Esophagus squamous epithelium (tissue), 5 donors: ENCODE measurements at places on chromosomes 6 and 20.

DNA sequence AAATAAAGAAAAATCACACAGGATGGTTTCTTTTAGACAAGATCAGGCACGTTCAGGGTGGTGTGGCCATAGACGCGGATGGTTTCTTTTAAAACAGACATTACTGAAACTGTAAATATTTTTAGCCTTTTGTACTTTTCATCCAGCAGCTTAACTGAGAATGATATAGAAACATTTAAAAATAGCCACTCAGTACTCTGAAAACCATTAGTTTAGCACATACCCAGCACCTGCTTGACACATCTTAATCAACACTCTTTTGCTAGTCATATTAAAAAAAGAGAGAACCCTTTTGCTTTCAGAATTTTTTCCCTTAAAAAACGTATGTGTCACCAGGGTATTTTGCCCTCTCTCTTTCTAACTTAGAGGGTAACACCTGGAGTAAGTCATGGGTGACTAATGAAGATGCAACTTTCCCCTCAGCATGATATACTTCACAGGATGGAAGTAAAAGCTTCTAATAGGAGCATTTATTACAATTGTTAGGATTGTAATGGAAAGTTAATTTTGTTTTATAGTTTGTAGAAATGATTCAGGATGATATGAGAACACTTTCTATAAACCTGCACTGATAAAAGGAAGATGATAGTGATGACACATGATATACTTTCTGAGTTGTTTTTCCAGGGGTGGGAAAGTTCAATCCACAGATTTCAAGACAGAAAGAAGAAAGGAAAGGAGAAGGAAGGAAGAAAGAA, 45.2 kb downstream of the BACH2 start:
- no peaks in the 10 kb centered on the region for H3K27me3 ChIP-seq
- H3K4me1 ChIP-seq: peaks cover 19% of the 10 kb centered on the region
- no peak for DNase-seq
- H3K27ac ChIP-seq: no peak overlapping the region

DNA sequence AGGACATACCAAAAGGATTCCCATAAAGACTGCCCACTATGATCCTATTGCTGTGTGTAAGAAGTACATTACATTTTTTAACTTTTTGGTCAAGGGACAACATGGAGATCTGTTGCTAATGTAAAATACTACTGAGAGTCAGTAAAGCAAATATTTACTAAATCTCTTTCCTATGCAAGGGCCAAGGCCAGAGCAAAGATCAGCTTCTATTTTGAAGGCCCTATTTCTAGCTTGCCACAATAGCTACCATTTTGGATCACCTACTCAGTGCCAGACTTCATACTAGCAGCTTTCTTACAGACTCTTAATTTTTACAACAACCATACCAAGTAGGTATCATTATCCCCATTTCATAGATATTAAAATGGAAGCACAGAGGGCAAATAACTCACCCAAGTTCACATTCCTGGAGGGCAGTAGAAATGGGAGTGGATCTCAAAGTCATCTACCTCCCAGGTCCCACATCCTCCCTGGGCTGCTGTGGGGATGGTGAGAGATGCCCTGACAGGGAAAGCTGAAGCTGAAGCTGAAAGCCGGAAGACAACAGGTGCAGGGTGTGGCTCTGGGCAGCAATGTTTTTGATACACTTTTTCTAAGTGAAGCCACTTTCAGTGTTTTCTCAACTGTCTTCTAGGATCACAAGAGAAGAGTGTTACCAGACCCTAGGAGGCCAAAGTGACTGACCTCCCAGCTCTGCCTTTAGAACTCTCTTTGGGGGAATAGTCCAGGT, 321.2 kb downstream of the UBE3D start:
- H3K4me3 ChIP-seq: no peak overlapping the region
- DNase-seq: no peak
- no peaks in the 10 kb centered on the region for H3K4me1 ChIP-seq
- no peak overlapping the region for H3K27ac ChIP-seq
- no peaks in the 10 kb centered on the region for H3K27me3 ChIP-seq

DNA sequence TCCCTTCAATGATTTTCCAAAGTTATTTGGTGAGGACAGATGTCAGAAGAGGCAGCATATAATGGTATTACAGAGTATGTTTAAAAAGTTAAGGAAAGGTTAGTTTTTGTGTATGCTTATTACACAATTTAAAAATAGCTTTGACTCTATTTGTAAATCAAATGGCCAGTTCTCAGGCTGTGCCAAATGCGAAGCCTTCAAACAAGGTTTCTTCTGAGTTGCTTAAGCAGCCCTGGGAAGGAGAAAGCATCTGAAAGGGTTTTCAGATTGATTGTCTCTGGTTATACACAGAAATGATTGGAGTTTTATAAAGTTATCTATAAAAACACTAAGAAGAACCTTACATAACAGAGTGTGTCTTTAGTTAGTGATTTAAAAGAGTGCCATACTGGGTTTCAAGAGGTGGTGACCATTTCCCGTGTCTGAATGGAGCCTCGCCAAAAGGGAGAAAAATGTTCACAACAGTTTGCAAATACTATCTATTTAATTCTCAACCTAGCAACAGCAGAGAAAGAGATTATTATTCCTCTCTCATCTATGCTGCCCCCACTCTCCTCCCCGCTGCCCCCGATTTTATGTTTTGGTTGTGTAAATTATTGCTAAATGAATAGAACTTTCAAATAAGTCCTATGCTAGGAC, 16.7 kb downstream of the CD109 start:
- peak overlapping the region; percentile 27 for H3K27ac ChIP-seq
- no peaks in the 10 kb centered on the region for H3K27me3 ChIP-seq
- no peak overlapping the region for H3K4me3 ChIP-seq

GRCh38 chr6:34906826-34907225, 17.8 kb downstream of the ANKS1A start:
- H3K4me3 ChIP-seq: no peak overlapping the region
- H3K27me3 ChIP-seq: no peaks in the 10 kb centered on the region
- no peak overlapping the region for H3K27ac ChIP-seq
- DNase-seq: no peak
- no peaks in the 10 kb centered on the region for H3K36me3 ChIP-seq
- peaks cover 5% of the 10 kb centered on the region for H3K4me1 ChIP-seq

DNA sequence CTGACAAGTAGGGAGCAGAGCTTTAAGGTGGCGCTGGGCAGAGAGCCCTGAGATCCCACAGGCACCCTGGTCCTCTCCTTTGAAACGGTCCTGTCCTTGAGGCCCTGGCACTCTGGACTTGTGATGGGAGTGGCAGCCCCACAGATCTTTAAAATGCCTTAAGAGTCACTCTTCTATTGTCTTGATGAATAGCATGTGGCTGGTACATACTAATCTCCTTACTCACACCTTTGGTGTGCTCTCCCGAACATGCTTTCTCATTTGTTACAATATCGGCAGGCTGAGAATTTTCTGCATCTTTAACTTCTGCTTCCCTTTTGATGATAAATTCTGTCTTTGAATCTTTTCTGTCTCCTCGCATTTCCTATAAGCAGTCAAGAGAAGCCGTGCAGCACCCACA, 333.8 kb downstream of the TFAP2A start:
- no peaks in the 10 kb centered on the region for H3K36me3 ChIP-seq
- H3K27me3 ChIP-seq: no peaks in the 10 kb centered on the region
- H3K27ac ChIP-seq: no peak overlapping the region
- H3K4me1 ChIP-seq: no peaks in the 10 kb centered on the region
- DNase-seq: no peak

- DNase-seq: no peak
- H3K27ac ChIP-seq: peak overlapping the region; percentile 96
- no peaks in the 10 kb centered on the region for H3K4me1 ChIP-seq
- H3K27me3 ChIP-seq: no peaks in the 10 kb centered on the region
- H3K4me3 ChIP-seq: peak overlapping the region; percentile 87
- no peaks in the 10 kb centered on the region for H3K36me3 ChIP-seq
These were observed 131.6 kb downstream of the OGFRL1 start for GRCh38 chr6:71420095-71420692.

GRCh38 chr6:37347670-37348111, 6.1 kb upstream of the RNF8 start:
- no peaks in the 10 kb centered on the region for H3K36me3 ChIP-seq
- no peak overlapping the region for H3K4me3 ChIP-seq
- peak overlapping the region; percentile 25 for H3K27ac ChIP-seq
- no peak for DNase-seq
- H3K27me3 ChIP-seq: no peaks in the 10 kb centered on the region

DNA sequence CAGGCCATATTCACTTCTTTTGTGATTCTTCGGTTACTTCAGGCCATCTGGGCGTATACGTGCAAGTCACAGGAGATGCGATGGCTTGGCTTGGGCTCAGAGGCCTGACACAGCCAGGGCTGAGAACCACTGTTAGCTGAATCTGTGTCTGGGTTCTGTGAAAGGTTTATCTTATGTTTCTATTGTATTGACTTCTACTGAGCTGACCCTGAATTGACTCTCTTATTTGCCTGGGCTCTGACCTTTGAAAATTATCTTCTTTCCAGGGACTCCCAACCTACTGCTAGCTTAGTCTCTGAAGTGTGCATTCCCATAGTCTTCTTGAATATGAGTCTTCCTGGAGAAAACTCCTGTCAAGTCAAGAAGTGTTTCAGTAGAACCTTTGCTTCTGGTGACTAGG, 226.4 kb upstream of the SOX4 start:
- no peaks in the 10 kb centered on the region for H3K27me3 ChIP-seq
- DNase-seq: no peak
- H3K36me3 ChIP-seq: no peaks in the 10 kb centered on the region
- H3K27ac ChIP-seq: no peak overlapping the region

DNA sequence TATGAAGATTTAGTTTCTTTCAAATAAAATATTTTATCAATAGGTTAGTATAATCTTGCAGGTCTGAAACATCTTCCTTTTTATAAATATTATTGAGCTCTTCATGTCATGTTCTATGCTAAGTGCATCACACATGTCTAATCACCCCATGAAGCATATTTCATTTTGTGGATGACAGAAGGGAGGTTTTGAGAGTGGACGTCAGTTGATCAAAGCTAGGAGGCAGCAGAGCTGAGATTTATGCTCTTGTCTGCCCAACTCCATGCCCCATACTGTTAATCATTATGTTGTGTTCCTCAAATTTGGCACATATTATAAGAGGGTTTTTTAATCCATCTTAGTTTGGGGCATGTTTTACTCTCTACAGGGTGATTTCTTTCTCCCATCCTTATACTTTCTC, 22.7 kb downstream of the DSE start:
- no peak overlapping the region for H3K4me3 ChIP-seq
- H3K36me3 ChIP-seq: no peaks in the 10 kb centered on the region
- no peaks in the 10 kb centered on the region for H3K27me3 ChIP-seq
- no peak overlapping the region for H3K27ac ChIP-seq
- no peak for DNase-seq

GRCh38 chr20:35088231-35089145, 4.1 kb downstream of the TRPC4AP start:
- DNase-seq: no peak
- peaks cover 63% of the 10 kb centered on the region for H3K4me1 ChIP-seq
- H3K27me3 ChIP-seq: no peaks in the 10 kb centered on the region
- no peaks in the 10 kb centered on the region for H3K36me3 ChIP-seq

- no peak overlapping the region for H3K27ac ChIP-seq
- DNase-seq: no peak
- no peak overlapping the region for H3K4me3 ChIP-seq
- H3K36me3 ChIP-seq: no peaks in the 10 kb centered on the region
- no peaks in the 10 kb centered on the region for H3K4me1 ChIP-seq
- no peaks in the 10 kb centered on the region for H3K27me3 ChIP-seq
These were observed 33.2 kb upstream of the TASP1 start for GRCh38 chr20:13671916-13672378.

- peaks cover 46% of the 10 kb centered on the region for H3K27me3 ChIP-seq
- H3K4me1 ChIP-seq: peaks cover 45% of the 10 kb centered on the region
- no peak overlapping the region for H3K4me3 ChIP-seq
- DNase-seq: no peak
- H3K27ac ChIP-seq: peak overlapping the region; percentile 40
These were observed 99.2 kb downstream of the NOL4L start for GRCh38 chr20:32485770-32486478.

- no peaks in the 10 kb centered on the region for H3K36me3 ChIP-seq
- no peak overlapping the region for H3K4me3 ChIP-seq
- no peak for DNase-seq
- no peak overlapping the region for H3K27ac ChIP-seq
- H3K27me3 ChIP-seq: no peaks in the 10 kb centered on the region
These were observed 519.4 kb downstream of the CDKAL1 start for GRCh38 chr6:21053612-21054011.

DNA sequence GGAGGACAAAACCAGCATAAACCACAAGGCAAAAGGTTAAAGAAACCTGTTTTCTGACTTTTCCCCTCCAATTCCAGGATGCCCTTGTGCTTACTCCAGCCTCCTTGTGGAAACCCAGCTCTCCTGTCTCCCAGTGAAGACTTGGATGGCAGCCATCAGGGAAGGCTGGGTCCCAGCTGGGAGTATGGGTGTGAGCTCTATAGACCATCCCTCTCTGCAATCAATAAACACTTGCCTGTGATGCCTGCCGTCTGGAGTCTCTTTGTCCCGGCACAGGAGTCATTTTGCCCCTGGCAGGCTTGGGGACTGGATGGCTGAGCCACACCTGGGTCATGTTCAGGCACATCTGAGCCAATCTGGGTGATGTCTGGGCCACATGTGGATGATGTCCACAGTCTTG, 26.6 kb downstream of the BPIFB1 start:
- no peaks in the 10 kb centered on the region for H3K4me1 ChIP-seq
- no peak overlapping the region for H3K4me3 ChIP-seq
- no peak overlapping the region for H3K27ac ChIP-seq
- no peaks in the 10 kb centered on the region for H3K27me3 ChIP-seq
- DNase-seq: no peak

DNA sequence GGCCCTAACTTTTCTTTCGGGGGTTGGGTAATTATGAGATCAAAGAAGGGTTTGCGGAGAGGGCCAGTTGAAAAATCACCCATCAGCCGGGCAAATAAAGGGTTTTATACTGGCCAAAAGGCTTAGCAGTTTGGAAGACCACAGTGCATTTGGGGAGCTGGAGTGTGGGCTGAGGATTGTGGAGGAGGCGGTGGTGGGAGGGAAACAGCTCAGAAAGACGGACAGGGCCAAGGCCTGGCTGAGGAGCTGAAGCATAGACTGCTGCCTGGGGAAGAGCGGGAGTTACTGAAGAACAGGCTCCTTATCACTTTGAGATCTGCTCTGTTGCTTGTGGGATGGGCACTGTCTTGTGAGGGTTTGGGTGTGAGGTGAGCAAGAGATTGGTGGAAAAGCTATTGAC, 144.2 kb downstream of the CARMIL1 start:
- H3K4me1 ChIP-seq: no peaks in the 10 kb centered on the region
- no peak overlapping the region for H3K4me3 ChIP-seq
- no peak overlapping the region for H3K27ac ChIP-seq
- no peaks in the 10 kb centered on the region for H3K27me3 ChIP-seq
- DNase-seq: no peak

- no peak overlapping the region for H3K27ac ChIP-seq
- no peaks in the 10 kb centered on the region for H3K36me3 ChIP-seq
- DNase-seq: no peak
- peaks cover 2% of the 10 kb centered on the region for H3K4me1 ChIP-seq
These were observed 36.3 kb upstream of the LRRC1 start for GRCh38 chr6:53758496-53758895.

GRCh38 chr6:108463784-108464183, 96.9 kb upstream of the FOXO3 start:
- no peak overlapping the region for H3K4me3 ChIP-seq
- H3K36me3 ChIP-seq: no peaks in the 10 kb centered on the region
- no peaks in the 10 kb centered on the region for H3K27me3 ChIP-seq
- no peak for DNase-seq
- H3K4me1 ChIP-seq: peaks cover 4% of the 10 kb centered on the region

GRCh38 chr20:49583669-49584417, 15.9 kb upstream of the PTGIS start:
- H3K36me3 ChIP-seq: no peaks in the 10 kb centered on the region
- no peak for DNase-seq
- peak overlapping the region; percentile 71 for H3K27ac ChIP-seq
- H3K27me3 ChIP-seq: peaks cover 42% of the 10 kb centered on the region
- peaks cover 27% of the 10 kb centered on the region for H3K4me1 ChIP-seq
